ENCODE measurements at places on chromosomes 13 and 19.

GRCh38 chr13:107203146-107203847 lies 635.4 kb upstream of the ARGLU1 start:
- no peak for ATAC-seq

DNA sequence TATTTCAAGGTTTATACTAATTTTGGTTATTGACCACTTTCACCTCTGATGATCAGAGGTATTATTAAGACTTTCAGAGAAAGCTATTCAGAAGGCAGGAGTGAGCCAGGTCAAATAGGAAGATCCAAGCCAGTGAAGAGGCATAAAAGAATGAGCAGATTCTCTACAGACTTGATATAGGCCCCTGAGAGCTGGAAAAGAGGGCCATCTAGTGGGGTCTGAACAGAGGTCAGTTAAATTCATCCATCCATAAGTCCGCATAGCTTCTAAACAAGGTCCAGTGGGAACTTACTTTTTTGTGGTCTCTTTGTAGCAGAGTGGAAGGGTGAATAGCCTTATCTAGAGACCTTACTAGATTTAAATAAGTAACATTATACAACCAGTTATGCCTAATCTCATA lies 126.6 kb upstream of the UFM1 start:
- ATAC-seq, result no peak

DNA sequence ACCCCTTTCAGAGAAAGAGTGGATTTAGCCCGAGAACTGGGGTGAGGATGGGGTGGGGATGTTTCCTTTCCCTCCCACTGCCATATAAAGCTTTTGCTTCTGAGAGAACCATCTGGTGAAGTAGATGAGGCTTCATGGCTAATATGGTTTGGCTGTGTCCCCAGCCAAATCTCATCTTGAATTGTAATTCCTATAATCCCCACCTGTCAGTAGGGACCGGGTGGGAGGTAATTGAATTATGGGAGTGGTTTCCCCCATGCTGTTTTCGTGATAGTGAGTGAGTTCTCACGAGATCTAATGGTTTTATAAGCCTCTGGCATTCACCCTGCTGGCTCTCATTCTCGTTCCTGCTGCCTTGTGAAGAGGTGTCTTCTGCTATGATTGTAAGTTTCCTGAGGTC lies 270.9 kb downstream of the LMO7 start:
- no peak for ATAC-seq

DNA sequence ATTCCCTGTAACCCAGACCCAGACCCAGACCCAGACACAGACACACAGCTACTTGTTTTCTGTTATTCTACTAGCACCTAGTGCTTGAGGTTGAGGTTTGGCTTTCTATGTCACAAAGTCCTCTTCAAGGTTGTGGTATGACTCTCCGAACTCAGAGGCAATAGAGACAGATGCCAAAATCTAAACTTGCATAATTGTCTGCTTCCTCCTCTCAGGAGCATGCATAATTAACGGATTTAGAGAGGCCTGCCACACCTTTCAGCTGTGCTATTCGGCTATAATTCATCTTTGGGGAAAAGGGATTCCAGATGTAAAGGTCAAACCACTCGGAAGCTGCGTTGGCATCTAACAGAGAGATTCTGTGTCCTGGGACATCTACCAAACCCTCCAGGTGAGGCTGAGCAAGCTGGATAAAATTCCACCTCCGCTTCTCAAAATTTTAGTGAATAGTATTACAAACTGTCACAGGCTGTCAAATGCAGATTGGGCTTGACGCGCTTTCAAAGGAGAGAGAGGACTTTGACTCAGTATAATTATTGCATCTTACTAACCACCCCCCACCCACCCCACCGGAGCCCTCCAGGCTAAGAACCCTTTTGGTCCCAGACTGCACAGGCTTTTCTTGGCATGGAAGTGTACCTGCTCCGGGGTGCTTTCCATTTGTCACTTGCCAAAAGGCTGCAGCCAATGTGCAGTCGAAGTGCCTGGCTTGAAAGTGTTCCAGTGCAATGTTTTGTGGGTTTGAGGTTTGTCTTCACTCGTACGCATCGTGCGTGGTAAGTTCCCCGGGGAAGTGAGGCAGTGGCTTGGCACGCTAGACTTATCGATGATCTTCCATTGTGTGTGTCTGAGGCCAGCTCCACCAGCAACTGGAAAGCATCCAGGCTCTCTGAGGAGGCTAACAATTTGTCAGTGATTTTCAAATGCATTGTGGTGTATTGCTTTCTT lies 194.1 kb downstream of the TDRD3 start:
- ATAC-seq, result peak; percentile 88

DNA sequence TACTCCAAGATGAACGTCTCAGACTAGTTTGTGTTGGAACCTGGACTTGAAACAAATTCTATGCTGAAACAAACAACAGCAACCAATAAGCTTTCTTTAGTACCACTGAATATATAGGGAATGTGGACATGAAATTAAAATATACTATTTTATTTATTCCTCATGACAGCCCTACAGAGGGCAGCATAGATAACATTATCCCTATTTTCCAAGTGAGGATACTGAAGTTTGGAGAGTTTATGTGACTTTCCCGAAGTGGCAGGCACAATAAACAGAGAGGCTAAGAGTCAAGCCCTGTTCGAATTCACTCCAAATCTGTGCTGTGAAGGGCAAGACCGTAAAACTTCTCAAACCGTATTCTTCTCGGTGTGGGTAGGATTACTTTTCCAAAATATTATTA lies 509.9 kb upstream of the GPC6 start:
- no peak for ATAC-seq

- ATAC-seq, result peak; percentile 24
Observed at GRCh38 chr13:105863300-105863920, 672.1 kb downstream of the EFNB2 start.

- peak; percentile 6 for ATAC-seq
Observed at GRCh38 chr13:48595431-48596429, 58.0 kb upstream of the CYSLTR2 start.

- ATAC-seq, result no peak
Observed at GRCh38 chr13:99580500-99581268, 79.4 kb downstream of the TM9SF2 start.

DNA sequence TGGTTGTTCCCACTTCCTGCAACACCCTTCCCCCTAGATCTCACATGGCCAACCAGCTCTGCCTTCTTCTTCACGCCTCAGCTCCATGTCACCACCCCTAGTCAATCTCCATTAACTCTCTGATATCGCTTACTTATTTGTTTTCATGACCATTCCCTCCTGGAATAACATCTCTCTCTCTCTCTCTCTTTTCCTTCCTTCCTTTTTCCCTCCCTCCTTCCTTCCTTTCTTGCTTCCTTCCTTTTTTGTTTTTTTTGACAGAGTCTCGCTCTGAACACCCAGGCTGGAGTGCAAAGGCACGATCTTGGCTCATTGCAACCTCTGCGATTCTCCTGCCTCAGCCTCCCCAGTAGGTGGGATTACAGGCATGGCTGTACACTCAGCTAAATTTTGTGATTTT lies 44.9 kb upstream of the ADGRL1 start:
- no peak for ATAC-seq

- ATAC-seq, result no peak
Observed at GRCh38 chr19:33673258-33673875, 51.6 kb downstream of the CHST8 start.

GRCh38 chr19:11138601-11139300 lies 16.8 kb downstream of the SPC24 start:
- ATAC-seq, result peak; percentile 60

DNA sequence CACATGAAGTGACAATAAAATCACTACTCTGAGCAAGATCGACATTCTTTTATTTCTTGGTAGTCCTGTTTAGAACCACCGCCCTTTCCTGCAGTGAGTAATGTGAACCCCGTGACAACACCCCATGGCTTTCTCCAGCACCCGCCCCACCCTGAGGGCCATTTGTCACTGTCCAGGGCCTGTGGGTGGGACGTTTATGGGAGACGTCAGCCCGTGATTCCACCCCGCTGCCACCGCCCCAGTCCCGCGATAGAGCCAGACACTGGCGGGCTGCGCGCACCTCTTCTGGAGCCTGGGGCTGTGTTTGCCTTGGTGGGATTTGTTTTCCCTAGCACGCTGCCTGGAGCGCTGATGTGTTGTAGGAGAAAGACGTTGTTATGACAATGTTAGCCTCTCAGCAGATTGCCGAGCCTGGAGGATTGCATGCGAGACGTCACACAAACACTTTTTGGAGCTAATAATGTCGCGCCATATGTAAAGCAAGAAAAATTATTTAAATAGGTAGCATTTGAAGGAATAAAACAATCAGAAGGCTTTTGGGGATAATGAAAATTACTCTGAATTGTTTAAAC lies 263.7 kb downstream of the TEX29 start:
- ATAC-seq, result no peak

DNA sequence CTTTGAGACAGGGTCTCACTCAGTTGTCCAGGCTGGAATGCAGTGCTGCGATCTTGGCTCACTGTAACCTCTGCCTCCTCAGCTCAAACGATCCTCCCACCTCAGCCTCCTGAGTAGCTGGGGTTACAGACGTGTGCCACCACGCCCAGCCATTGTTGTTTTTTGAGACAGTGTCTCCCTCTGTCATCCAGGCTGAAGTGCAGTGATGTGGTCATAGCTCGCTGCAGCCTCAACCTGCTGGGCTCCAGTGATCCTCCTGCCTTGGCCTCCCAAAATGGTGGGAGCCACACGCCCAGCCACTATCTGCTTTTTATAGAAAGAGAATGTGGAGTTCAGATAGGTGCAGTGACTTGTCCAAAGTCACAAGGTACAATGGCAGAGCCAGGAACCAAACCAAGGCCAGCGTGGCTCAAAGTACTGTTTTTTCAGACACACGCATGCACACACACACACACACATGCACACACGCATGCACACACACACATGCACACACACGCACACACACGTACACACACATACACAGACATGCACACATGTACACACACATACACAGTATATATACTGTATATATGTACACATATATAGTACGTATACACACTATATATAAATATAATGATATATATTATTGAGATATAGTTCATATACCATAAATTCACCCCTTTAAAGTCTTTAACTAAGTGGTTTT lies 6.6 kb downstream of the GADD45B start:
- no peak for ATAC-seq

- peak; percentile 86 for ATAC-seq
Observed at GRCh38 chr19:4375164-4376027, 25.0 kb downstream of the SH3GL1 start.

GRCh38 chr19:13313875-13314274 lies 163.7 kb downstream of the IER2 start:
- ATAC-seq, result peak; percentile 75

- no peak for ATAC-seq
Observed at GRCh38 chr13:43289470-43290255, 266.3 kb downstream of the DNAJC15 start.

DNA sequence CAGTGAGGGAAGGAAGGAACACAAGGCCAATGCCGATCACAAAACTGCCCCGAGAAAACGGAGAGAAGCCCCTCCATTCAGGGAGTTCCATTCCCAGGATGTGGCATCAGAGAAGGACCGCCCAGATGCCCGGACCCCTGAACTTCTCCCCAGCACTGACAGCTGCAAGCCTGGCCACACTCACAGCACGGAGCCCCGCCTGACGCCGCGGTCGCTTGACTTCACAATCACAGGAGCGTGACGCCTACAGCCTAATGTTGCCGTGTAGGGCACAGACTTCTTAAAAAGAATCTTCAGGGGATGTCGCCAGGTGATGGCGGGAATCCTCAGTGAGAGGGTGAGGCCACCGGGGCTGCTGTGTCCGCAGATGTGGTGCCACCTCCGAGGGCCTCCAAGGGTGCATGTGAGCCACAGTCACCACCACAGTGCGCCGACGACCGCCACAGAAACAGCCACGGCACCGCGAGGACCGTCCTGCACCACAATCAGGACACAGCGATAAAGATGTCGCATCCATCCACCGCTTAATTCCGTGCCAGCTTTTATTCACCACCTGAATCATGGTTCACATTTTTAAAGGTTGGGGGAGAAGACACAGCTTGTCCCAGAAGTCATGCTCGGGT lies 77.2 kb downstream of the SPACA7 start:
- no peak for ATAC-seq

Data from motor neuron (in vitro differentiated cells).